ENCODE measurements at places on chromosomes 3 and 15.

DNA sequence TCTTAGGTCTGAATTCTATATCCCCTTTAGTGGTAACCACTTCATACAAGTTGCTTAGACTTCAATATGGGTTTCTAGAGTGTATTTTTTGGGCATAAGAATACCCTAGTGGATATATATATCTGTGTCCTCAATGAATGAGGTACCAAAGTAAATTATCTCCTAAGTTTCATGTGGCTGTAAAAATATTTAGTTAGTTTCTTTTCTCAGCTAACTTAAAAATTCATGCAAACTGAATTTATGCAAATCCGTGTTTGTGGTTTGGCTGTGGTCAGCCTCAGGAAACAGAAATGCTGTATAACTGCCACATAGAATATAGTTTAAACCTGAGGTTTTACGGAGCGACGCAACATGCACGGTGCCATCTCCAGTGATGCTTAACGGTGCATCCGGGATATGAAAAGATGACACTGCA is 80.3 kb downstream of the PEX5L start:
- no peak for DNase-seq

GRCh38 chr15:101059381-101060341 is 140.5 kb downstream of the LRRK1 start:
- no peak for DNase-seq

GRCh38 chr15:64324165-64324877 is 31.7 kb downstream of the CSNK1G1 start:
- peak; percentile 88 for DNase-seq

- DNase-seq = no peak
These were observed 200.0 kb upstream of the TOPAZ1 start for GRCh38 chr3:44041726-44042125.

- no peak for DNase-seq
These were observed 27.4 kb downstream of the SEC22A start for GRCh38 chr3:123229145-123229544.

Measured in suppressor macrophage treated with lipopolysaccharide for 1 hour (primary cell).